ENCODE measurements at places on chromosomes 3 and 15.

DNA sequence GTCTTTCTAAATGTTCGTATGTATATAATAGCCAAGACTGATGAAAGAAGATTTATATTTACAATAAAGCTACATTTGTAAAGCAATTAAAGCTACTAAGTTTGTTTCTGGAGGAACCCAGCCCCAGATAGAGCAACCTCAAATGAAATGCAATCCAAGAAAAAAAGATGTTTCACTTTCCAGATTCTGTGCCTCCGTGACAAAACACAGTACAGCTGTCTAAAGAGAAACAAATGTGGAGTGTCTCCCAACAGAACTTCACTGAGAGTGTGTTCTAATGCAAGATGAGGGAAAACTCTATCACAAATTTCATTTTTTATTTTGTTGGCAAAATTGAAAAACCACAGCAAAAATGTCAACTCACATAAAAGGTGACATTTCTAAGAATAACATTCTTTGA is 317.0 kb downstream of the OCA2 start:
- DNase-seq = no peak

DNA sequence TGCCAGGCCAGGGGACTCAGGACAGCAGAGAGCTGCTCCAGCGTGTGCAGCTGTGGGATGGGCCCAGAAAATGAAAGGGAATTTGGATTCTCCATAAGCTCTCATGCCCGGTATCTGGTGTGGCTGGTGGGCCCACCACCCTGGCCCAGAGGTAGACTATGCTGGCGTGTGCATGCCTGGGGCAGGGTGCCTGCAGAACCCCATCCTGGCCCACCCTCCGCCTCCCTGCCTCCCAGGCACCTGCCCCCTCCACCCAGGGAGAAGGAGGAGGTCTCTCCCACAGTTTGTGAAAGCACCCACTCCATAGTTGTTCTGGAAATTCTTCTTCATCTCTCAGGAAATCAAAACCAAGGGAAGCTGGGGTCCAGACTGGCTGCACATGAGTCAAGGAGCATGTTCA is 112.9 kb downstream of the ADCY5 start:
- no peak for DNase-seq

GRCh38 chr15:70767667-70768066 is 4.3 kb upstream of the UACA start:
- DNase-seq = no peak

DNA sequence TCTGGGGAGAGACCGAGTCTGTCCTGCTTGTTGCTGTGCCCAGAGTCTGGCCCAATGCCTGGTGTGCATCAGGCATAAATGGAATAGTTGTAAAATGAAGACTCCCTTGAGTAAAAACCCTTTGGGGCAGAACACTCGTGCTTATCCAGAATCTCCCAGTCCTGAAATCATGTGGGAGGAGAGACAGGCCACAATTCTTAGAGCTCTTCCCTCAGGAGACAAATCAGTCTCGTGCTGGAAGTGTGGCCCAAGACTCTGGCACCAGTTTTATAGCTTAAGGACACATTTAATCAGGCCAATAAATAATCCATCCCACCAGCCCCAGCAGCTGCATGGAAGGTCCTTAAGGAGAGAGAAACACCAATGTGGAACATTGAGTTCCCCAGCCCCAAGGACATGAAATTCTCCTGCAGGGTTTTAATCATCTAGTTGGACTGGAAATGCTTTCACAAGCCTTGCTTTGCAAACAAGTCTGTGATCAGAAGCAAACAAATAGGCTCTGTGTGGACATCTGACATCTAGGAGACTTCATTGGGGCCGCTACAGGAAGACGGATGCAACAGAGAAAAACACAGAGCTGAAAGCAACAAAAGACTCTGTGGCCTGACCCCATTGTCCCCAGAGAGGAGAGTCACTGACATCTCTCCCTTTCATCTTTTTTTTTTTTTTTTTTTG is 70.4 kb downstream of the LSM3 start:
- no peak for DNase-seq

DNA sequence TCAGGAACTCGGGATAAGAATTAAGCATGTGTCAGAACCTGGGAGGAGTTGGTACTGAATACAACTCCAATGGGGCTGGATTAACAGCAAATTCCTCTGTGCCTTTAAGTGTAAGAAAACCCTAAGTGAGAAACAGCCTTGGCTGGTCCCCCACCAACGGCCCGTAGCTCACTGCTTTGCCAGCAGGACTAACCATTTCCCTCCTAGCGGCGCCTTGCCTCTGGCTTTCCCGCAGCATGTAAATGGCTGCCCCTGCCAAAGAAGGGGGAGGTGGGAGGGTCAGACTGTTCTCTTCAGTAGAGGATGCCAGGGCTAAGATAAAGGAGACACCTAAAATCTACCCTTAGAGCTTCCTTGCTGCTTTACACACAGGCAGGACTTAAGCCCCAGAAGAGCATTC is 51.0 kb upstream of the SH3GL3 start:
- no peak for DNase-seq
